Activated CD8-positive, alpha-beta memory T cell treated with anti-CD3 and anti-CD28 coated beads for 48 hours (primary cell): ENCODE measurements at places on chromosomes 11 and 22.

- no peak for DNase-seq
These were observed 3.5 kb downstream of the HTR3B start for GRCh38 chr11:113908098-113908497.

GRCh38 chr11:47507563-47508239, 45.2 kb downstream of the CELF1 start:
- no peak for DNase-seq

- no peak for DNase-seq
These were observed 82.0 kb downstream of the TTC28 start for GRCh38 chr22:28597665-28598064.

- DNase-seq = no peak
These were observed 33.4 kb upstream of the AMOTL1 start for GRCh38 chr11:94734563-94735275.

- no peak for DNase-seq
These were observed 428.0 kb downstream of the TBC1D22A start for GRCh38 chr22:47190276-47190956.

DNA sequence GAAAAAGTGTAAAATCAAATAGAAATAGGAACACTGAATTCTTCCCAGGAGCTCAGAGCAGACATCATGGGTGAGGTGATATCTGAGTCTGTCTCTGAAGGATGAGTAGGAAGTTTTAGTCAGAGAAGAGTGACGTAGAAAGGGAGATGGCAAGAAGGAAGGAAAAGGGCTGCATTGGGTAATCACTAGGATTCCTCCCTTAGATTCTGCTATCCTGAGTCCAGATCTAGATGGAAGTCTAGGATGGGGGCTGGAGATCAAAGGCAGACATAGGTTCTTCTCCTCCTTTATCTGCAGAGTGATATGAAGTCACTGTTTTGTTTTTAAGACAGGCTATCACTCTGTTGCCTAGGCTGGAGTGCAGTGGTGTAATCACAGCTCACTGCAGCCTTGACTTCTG, 30.4 kb downstream of the POU2F3 start:
- DNase-seq = no peak

- no peak for DNase-seq
These were observed 74.6 kb upstream of the KCNQ1OT1 start for GRCh38 chr11:2774173-2775082.

DNA sequence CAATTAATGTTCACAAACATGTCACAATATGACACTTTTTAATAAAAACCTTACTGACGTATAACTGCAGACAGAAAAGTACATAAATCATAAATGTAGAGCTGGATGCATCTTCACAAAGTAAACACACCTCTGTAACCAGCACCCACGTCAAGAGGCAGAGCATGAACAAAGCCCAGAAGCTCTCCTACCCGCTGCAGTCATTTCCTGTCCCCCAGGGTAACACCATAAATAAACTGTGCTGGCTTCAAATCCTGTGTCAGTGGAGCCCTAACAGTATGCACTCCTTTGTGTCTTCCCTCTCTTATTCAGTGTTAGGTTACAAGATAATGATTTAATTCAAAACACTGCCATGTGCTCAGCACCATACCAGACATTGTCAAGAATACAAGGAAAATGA, 5.7 kb downstream of the SYT13 start:
- no peak for DNase-seq

- DNase-seq = no peak
These were observed 3.4 kb downstream of the ZNF195 start for GRCh38 chr11:3375552-3375951.

DNA sequence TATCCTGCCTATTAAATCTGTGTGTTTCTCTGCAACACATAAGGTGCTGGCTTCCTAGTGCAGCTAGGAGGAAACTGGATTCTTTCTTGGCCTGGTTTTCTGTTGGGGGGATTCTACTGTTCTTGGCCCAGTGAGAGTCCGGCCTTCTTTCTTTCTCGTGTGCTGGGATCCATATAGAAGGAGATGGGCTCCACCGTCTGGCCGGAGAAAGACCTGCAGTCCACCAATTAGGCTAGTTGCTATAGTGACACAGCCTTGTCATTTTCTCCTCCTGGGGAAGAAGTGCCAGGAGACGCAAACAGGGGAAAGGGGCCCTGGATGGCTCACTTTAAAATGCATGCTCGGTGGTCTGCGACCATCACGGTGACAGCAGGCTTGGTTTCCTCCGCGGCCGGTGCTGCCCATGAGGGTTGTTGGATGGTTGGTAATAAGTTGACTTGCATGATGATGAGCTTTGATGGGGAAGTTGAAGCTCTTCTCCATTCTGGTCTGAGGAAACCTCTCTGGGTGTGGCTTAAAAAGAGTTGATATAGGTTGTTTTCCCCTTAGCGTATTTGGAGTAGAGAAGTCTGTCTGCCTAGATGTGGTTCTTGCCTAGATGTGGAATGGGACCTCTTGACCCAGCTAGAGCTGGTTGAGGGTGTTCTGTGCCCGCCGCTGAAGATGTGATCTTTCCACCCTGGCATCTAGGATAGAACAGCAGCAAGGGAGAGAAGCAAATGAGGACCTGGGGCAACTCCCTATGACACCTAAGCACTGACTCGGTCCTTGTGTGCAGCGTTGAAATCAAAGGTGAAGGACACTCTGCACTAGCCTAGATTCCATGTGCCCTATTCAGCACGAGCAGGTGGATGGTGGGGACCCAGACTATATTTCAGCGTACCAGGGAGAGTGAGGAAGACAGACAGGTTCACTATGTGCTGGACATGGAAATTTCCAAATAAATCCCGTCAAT, 1335.0 kb downstream of the BRD1 start:
- DNase-seq = no peak

DNA sequence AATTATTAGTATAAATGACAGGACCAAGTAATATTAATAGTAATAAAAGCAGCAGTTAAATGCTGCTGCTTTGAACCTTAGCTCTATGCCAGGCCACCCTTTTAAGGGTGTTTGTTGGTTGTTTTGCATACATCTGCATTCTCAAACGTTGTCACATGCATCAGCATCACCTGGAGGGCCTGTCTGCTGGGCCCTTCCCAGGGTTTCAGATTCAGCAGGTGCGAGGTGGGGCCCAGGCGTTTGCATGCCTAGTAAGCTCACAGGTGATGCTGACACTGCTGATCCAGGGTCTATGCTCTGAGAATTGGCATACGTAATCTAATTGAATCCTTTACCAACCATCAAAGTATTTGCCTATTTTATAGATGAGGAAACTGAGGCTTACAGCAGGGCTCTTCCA, 246.5 kb downstream of the CADM1 start:
- no peak for DNase-seq

DNA sequence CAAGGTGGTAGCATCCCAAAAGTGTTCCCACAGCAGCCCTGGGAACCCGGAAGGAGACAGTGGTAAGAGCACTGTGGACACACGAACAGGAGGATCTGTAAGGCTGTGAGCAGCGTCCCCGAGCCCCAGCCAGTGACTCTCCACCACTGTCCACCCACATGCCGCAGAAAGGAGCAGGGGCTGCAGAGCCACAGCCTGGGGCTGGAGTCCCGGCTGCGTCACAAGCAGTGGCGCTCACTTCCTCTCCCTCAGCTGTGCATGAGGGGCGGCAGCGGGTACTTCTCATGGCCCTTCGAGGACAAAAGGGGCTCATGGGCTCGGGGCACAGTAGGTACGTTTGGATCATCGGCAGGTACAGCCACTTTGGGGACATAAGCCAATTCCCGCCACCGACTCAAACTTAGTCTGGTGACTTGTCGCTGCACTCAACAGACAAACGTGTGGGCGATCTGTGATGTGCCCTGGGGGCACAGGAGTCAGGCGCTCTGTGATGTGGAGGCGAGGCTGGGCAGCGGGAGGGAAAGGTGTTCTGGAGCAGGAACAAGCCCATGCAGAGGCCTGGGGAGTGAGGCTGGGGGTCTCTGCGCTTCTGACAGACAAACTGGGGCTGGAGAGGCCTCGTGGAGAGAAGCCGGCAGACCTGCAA, 68.5 kb downstream of the SCUBE1 start:
- DNase-seq = no peak

DNA sequence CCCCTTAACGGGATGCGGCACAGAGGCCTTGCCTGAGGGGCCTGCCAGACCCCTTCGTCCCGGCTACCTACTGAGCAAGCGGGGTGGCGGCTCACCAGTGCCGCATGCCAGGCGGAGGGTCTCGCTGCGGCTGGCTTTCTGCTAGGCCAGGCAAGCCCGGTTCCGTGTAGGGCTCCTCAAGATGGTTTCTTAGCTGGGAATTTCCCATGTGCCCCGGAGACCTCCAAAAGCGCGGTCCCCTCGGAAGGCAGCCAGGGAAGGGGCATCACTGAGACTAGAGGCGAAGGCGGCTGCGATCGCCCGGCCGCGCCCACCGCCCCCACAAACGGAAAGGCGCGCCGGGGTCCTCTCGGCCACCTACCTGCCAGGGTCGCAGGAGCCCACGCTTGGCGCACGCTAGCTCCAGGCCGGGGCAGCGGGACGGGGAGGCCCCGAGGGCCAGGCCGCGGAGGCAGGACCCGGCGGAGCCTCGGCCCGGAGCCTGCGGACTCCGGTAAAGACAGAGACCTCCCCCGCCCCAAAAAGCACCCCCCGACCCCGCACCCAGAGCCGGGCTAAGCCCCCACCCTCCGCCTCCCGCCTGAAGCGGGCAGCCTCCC, 23.8 kb downstream of the MICAL3 start:
- no peak for DNase-seq

DNA sequence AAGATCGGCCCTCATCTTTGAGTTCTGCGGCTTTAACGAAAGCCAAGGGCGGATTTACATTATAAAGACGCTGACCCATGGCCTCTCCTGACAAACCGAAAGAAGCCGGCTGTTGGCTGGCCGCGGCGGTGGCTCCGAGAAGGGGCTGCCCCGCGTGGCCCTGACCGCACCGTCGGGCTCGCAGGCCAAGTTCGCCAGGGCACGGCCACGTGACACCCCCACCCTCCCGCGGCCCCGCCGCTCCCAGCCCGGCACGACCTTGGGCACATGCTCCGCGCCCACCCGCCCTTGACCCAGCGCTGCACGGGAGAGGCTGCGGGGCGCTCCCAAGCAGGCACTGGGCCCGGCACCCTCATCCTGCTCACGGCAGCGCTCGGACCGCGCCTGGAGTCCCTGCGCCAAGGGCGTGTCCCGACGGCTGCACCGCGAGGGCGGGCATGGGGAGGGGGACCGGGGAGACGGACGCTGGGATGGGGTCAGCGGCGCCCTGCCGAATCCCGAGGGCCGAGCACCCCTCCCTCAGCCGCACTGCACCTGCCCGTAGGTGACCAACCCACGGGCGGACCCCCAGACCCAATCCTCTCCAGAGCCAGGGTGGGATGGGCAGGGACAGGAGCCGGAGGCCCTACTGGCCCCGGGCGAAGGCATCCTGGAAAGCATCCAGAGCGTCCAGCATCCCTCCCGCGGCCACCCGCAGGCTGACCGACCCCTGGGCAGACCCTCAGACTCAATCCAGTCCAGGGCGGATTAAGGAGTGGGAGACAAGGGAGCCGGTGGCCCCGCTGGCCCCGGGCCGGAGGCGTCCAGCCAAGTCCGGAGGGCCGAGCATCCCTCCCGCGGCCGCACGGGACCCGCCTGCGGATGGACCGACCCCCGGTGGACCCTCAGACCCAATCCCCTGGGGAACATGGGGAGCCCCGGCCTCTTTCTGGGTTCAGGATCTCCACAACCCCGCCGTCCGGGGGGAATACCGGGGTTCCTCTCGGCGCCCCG, 759 bp downstream of the CPT1A start:
- no peak for DNase-seq

- no peak for DNase-seq
These were observed 37.3 kb downstream of the PHF21B start for GRCh38 chr22:44972363-44973083.

DNA sequence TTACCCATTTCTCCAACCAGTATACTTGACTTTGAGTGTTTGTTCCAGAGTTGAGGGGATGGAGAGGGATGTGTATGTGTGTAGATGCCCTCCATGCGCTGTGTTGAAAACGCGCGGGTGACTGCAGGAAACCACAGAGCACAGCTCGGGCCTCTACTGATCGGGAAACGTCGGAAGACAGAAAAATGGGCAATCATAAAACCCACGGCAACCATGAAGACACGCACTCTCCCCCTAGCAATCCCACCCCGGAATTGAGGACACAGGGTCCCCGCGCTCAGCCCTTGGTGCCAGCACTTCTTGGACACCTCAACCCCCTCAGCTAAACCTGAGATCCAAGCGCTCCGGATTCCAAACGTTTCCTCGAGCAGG, 251 bp upstream of the UQCC3 start:
- DNase-seq = no peak

DNA sequence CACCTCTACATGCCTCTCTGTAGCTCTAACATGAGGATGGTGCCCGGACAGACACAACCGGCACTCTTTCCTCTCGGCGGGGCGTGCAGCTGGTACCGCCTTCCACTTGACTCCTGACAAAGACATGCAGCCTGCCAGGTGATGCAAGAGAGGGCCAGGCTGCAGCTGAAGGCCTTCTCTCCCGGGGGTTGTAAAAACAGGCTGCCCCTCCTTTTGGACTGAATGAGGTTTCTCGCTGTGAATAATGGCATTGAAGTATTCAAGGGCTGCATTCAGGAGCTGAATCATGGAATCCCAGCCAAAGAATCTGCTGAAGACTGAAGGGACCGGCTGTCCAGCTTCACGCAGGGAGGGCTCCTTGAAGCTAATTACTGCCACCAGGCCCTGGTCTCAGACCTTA, 110.9 kb downstream of the GALNT18 start:
- DNase-seq = no peak

GRCh38 chr11:71252269-71252769, at the start of gene SHANK2:
Gene SHANK2 (minus strand): TSS chr11:71252577. CDS start chr11:71147326, 105,251 bp downstream.
- DNase-seq = no peak

- no peak for DNase-seq
These were observed 107.1 kb downstream of the PTPRJ start for GRCh38 chr11:48087422-48087821.

DNA sequence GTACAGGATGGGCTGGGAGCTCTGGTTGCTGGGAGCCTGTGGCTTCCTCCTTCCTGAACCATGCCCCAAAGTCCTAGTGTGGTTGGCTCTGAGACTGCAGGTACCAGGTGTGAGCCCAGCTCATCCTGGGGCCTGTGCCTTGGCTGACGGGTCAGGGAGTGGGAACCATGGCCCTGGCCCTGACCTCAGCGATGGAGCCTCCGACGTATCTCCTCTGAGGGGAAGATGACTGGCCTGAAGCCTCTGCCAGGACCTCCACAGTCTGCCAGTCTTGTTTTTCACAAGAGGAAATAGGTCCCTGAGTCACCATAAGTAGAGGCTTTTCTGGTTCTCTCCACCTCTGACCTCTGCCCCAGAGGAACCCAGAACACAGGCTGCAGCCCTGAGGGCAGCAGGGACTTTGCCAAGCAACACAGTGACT, 3.4 kb downstream of the RCE1 start:
- DNase-seq = no peak

DNA sequence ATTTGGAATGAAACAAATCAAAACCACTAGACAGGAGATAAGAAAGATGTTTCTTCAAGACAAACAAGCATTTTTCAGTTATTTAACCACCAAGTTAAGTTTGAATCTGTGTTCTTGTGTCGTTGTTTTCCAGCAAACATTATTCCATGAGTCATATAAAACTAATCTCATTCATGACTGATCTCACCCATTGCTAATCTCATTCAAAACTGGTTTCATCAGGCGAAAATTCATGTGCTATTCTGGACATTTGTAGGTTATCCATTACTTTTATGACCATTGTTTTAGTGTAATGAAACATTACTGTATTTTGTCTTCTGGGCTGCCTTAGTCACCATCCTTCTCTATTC, 221.8 kb downstream of the DDX10 start:
- no peak for DNase-seq

GRCh38 chr11:70477609-70478008, 79.3 kb downstream of the CTTN start:
- no peak for DNase-seq

GRCh38 chr11:66749091-66749490, 20.1 kb upstream of the SPTBN2 start:
- no peak for DNase-seq
